ENCODE measurements at places on chromosomes 6 and 20.

DNA sequence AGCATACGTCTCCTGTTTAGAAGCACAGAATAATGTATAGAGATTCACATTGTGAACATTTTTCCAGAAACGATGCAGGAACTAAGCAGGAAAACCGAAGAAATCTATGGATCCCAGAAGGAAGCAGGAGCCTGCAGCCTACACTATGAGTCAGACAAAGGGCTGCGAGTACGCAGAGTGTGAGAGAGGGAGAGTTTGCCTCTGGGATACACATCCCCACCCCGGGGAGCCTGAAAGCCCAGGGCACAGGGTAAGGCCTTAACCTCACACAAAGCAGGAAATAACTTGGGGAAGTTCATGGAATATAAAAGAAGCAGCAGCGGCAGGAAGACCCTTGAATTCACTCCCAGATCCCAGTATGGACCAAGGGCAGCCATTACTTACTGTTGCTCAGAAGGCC is 842.1 kb upstream of the MANEA start:
- no peak for DNase-seq

- no peak for DNase-seq
Measured at GRCh38 chr6:51514748-51515402, 572.5 kb downstream of the PKHD1 start.

GRCh38 chr6:161257793-161258457 is 15.9 kb downstream of the AGPAT4 start:
- DNase-seq: no peak

DNA sequence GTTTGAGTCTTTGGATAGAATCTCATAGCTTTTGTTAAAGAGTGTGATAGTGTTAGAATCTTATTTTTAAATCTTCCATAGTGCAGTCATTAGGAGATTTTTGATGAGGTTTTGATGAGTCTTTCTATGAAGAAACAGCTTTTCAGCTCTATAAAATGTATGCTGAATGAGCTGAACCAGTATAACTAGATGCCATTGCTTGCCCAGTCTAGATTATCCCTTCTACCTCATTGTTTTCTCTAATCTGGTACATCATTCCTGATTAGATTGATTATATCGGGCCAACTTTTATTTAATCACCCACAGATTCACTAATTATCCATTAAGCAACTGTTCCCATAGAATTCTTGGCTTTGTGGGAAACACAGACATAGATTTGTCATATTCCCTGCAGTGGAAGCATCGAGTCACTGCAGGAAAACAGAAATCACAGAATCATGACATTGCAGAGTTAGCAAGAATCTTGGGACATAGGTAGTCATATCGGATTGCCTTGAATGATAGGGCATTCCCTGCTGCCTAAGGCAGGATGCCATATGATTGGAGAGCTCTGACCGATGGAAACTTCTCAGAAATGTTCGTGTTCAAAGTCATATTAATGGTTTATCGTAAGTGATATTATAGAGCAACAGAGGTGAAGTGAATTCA is 882.7 kb upstream of the FLRT3 start:
- no peak for DNase-seq

- no peak for DNase-seq
Measured at GRCh38 chr20:17129089-17129488, 97.8 kb upstream of the PCSK2 start.

- no peak for DNase-seq
Measured at GRCh38 chr6:85660181-85660611, 17.5 kb upstream of the SYNCRIP start.

- no peak for DNase-seq
Measured at GRCh38 chr20:8795404-8795803, 273.5 kb upstream of the PLCB4 start.

- DNase-seq: no peak
Measured at GRCh38 chr20:46954490-46955038, 59.9 kb downstream of the EYA2 start.

GRCh38 chr6:118808793-118809638 is 84.9 kb upstream of the ASF1A start:
- DNase-seq: no peak

- no peak for DNase-seq
Measured at GRCh38 chr6:87045521-87046075, 49.3 kb downstream of the CGA start.

- no peak for DNase-seq
Measured at GRCh38 chr6:158051968-158052367, 70.3 kb downstream of the SYNJ2 start.

GRCh38 chr6:159443417-159443920 is 249.6 kb downstream of the SOD2 start:
- DNase-seq: no peak

Data from NCI-H1417 treated with DMSO at 0.1 percent for 48 hours (cell line).